ENCODE measurements at places on chromosomes 2 and 18. TPM values are rescaled to one million over a fixed set of nuclear protein-coding genes. Genes with fewer than 3 reads are reported as not detected.

The SCN7A gene
- not detected for total RNA-seq

The C2orf78 gene
- total RNA-seq = not detected

The CSRNP3 gene
- total RNA-seq = 0.01 TPM

The CFAP65 gene
- total RNA-seq = 0.16 TPM

The CYP20A1 gene
- total RNA-seq = 10.0 TPM

The MAL gene
- total RNA-seq = 0.20 TPM

The DYNAP gene
- total RNA-seq = not detected

The GIGYF2 gene
- total RNA-seq = 26.2 TPM

The PSMA8 gene
- not detected for total RNA-seq

The DRC1 gene
- 0.42 TPM for total RNA-seq

The AOX1 gene
- total RNA-seq = 5.7 TPM

The RUFY4 gene
- 0.09 TPM for total RNA-seq

The KIAA2012 gene
- total RNA-seq = not detected

The KRTCAP3 gene
- total RNA-seq = 0.62 TPM

The TRIM43 gene
- total RNA-seq = not detected

The STPG4 gene
- total RNA-seq = not detected

The TDRD15 gene
- total RNA-seq = not detected

The RBBP8 gene
- total RNA-seq = 21.3 TPM

The UGT1A3 gene
- 0.13 TPM for total RNA-seq

The STARD6 gene
- total RNA-seq = not detected

The ITGA6 gene
- total RNA-seq = 42.0 TPM

The MBD2 gene
- 59.4 TPM for total RNA-seq

The PPP1R1C gene
- total RNA-seq = 0.86 TPM

The NOL4 gene
- not detected for total RNA-seq

The EVX2 gene
- not detected for total RNA-seq

The MYCN gene
- total RNA-seq = not detected
